Tibial nerve (tissue), 4 donors: ENCODE measurements at places on chromosomes 13 and 19. TPM values are rescaled to one million over a fixed set of nuclear protein-coding genes. Genes with fewer than 3 reads are reported as not detected.

Gene THSD8
- total RNA-seq, result not detected

Gene FPR1
- total RNA-seq, result 1.7 TPM

Gene ZNF229
- 2.0 TPM for total RNA-seq

Gene ASF1B
- total RNA-seq, result not detected

Gene MED4
- 41.0 TPM for total RNA-seq

Gene PALM
- 101 TPM for total RNA-seq

Gene HSD17B14
- total RNA-seq, result 34.5 TPM

Gene CPB2
- total RNA-seq, result not detected

Gene IZUMO2
- total RNA-seq, result not detected

Gene CEACAM21
- total RNA-seq, result not detected

Gene MRPL34
- 187 TPM for total RNA-seq

Gene KLK2
- not detected for total RNA-seq

Gene PTGIR
- 19.2 TPM for total RNA-seq

Gene NFIX
- 55.8 TPM for total RNA-seq

Gene TTC9B
- not detected for total RNA-seq

Gene PRRG2
- not detected for total RNA-seq

Gene SHISA2
- total RNA-seq, result 4.6 TPM

Gene B3GNT3
- 0.44 TPM for total RNA-seq

Gene KATNAL1
- 27.2 TPM for total RNA-seq

Gene CPT1C
- total RNA-seq, result 0.44 TPM

Gene FCER2
- not detected for total RNA-seq

Gene ITGBL1
- total RNA-seq, result 79.5 TPM

Gene TIMM44
- 60.1 TPM for total RNA-seq

Gene ZNF524
- 30.0 TPM for total RNA-seq

Gene BEST2
- 0.21 TPM for total RNA-seq

Gene SIGLEC12
- total RNA-seq, result not detected

Gene EBI3
- total RNA-seq, result 11.4 TPM

Gene ATP7B
- total RNA-seq, result 6.7 TPM

Gene FGF21
- total RNA-seq, result not detected

Gene IFNL1
- not detected for total RNA-seq

Gene MADCAM1
- 0.21 TPM for total RNA-seq

Gene OLFM4
- total RNA-seq, result 2.0 TPM

Gene PCP2
- not detected for total RNA-seq

Gene KIR3DL2
- total RNA-seq, result not detected
